ENCODE measurements at places on chromosomes 1 and 21. TPM values are rescaled to one million over a fixed set of nuclear protein-coding genes. Genes with fewer than 3 reads are reported as not detected.

MAP10 gene
- total RNA-seq, result 1.2 TPM

OR14C36 gene
- not detected for total RNA-seq

LIN9 gene
- 5.8 TPM for total RNA-seq

PDZK1IP1 gene
- total RNA-seq, result 0.42 TPM

CRNN gene
- not detected for total RNA-seq

CNIH4 gene
- total RNA-seq, result 80.3 TPM

RAB29 gene
- total RNA-seq, result 28.2 TPM

SLC19A2 gene
- total RNA-seq, result 3.7 TPM

PLA2G4A gene
- total RNA-seq, result 25.9 TPM

NOS1AP gene
- total RNA-seq, result 0.70 TPM

VHLL gene
- not detected for total RNA-seq

TRNP1 gene
- 4.8 TPM for total RNA-seq

SPRR2G gene
- not detected for total RNA-seq

CAPN8 gene
- not detected for total RNA-seq

CCDC185 gene
- not detected for total RNA-seq

CHI3L2 gene
- total RNA-seq, result under 0.01 TPM
